ENCODE measurements at places on chromosomes 12 and 14. TPM values are rescaled to one million over a fixed set of nuclear protein-coding genes. Genes with fewer than 3 reads are reported as not detected.

- H3K27ac ChIP-seq, result no peak overlapping the region
- no peak for DNase-seq
- peaks cover 28% of the 10 kb centered on the region for H3K4me1 ChIP-seq
- no peaks in the 10 kb centered on the region for H3K27me3 ChIP-seq
Observed at GRCh38 chr14:55141825-55142224, 12.8 kb downstream of the LGALS3 start.

GRCh38 chr12:802242-803120 lies 50.1 kb downstream of the WNK1 start:
- H3K27me3 ChIP-seq, result no peaks in the 10 kb centered on the region
- no peak overlapping the region for H3K4me3 ChIP-seq
- H3K4me1 ChIP-seq, result peaks cover 52% of the 10 kb centered on the region
- H3K27ac ChIP-seq, result no peak overlapping the region
- H3K36me3 ChIP-seq, result peaks cover 14% of the 10 kb centered on the region

DNA sequence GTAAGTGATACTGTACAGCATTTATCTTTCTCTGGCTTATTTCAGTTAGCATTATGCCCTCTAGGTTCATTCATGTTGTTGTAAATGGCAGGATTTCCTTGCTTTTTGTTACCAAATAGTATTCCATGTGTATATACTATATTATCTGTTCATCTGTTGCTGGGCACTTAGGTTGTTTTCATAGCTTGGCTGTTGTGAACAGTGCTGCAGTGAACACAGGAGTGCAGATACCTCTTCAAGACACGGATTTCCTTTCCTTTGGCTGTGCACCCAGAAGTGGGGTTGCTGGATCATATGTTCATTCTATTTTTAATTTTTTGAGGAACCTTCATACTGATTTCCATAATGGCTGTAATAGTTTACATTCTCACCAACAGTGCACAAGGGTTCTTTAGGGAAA lies 21.5 kb downstream of the EP400 start:
- H3K4me1 ChIP-seq, result no peaks in the 10 kb centered on the region
- DNase-seq, result no peak
- H3K36me3 ChIP-seq, result peaks cover 12% of the 10 kb centered on the region

SDR9C7 gene
- total RNA-seq, result not detected

DNA sequence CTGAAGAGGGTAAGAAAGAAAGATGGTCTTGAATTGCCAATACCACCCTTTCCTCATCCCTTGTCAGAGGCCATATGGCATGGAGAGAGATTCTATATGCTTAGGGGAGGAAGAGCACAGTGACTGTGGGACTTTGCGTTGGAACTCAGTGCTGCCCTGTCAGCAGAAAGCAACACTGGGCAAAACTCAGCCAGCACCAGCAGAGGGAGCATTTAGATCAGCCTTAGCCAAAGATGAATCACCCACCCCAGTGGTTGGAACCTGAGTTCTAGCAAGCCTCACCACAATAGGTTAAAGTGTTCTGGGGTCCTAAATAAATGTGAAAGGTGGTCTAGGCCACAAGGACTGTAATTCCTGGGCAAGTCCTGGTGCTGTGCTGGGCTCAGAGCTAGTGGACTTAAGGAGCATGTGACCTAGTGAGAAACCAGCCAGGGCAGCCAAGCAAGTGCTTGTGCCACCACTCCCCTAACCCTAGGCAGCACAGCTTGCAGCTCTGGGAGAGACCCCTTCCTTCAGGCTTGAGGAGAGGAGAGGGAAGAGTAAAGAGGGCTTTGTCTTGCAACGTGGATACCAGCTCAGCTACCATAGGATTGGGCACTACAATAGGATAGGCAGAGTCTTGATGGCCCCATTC lies 11.4 kb upstream of the BCAT1 start:
- peaks cover 3% of the 10 kb centered on the region for H3K4me1 ChIP-seq

- no peak for DNase-seq
- peaks cover 51% of the 10 kb centered on the region for H3K4me1 ChIP-seq
- H3K36me3 ChIP-seq, result peaks cover 7% of the 10 kb centered on the region
- no peaks in the 10 kb centered on the region for H3K27me3 ChIP-seq
Observed at GRCh38 chr12:57940052-57940914, 1.1 kb upstream of the ATP23 start.
